ENCODE measurements at places on chromosomes 5 and 9. TPM values are rescaled to one million over a fixed set of nuclear protein-coding genes. Genes with fewer than 3 reads are reported as not detected.

DNA sequence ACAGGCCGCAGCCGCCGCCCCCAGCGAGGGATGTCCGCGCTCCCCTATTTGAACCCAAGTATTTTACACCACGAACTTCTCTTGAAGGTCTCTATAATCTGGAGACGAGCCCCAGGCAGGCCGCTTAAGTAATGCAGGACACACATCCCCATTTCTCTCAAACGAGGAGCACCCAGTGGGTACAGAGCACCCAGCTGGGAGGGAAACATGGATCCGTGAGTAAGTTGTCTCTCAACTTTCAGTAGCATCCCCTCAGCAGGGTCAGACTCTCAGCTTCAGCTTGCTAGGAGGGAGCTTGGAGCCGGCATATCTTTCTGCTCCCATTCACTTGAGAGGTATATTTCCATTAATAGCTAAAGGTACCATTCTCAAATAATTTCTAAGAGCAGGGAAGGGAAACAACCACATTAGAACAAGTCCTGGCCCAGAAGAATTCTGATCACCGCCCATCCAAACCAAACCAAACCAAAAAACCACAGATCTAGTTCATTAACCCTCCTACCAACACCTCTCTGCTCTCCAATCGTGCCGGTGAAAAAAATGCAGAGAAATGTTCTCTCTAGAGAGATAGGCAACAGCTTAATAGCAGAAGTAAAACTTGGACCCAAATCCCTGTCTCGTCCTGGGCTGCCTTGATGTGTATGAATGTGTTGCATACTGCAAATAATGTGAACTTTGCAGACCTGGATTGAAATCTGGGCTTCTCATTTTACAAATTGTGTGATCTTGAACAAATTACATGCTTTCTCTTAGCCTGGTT, 910 bp downstream of the TDRD7 start:
- DNase-seq: no peak

The ADAMTS2 gene
- not detected for total RNA-seq

- DNase-seq: no peak
These were observed 25.1 kb downstream of the CPLX2 start for GRCh38 chr5:175896301-175897040.

- DNase-seq: no peak
These were observed 167.2 kb downstream of the HMHB1 start for GRCh38 chr5:143979044-143979690.

The CARTPT gene
- total RNA-seq: not detected

DNA sequence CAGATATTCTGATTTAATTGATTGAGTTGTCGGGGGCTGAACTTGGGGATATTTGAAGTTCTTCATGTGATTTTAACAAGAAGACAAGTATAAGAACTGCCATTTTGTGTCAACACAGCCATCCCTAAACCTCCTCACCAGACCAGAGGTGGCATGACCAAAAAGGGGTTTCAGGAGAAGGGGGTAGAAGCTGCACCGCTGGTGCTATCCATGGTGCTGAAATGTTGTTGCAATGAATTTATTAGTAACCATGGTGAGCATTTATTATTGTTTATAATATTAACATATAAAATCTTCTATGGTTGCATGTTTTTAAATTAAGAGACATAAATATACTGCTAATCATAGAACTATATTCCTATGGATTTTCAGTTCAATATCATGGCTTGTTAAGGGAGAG, 72.3 kb downstream of the GNA14 start:
- no peak for DNase-seq

The ACOT12 gene
- not detected for total RNA-seq

DNA sequence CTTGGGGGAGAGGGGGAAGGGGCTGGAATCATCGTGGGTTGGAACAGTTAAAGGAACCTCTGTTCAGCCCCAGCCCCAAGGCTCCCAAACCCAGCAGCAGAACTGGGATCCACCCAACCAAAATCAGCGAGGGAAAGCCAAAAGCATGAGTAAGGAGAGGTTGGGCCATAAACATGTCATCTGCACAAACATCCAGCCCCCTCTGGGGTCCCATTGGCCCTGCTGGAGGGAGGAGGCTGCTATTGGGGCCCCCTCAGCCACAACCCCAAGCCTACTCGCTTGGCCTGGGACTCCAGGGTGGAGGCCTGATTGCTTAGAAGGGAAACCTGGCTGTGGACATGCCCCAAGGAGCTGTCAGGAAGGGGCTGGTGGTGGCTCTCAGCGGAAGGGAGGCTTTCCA, 154.9 kb downstream of the FGF18 start:
- no peak for DNase-seq

GRCh38 chr5:32090755-32091128, 83.4 kb downstream of the GOLPH3 start:
- no peak for DNase-seq

GRCh38 chr9:18138656-18139055, 335.3 kb upstream of the ADAMTSL1 start:
- DNase-seq: no peak

GRCh38 chr5:158899211-158899610, 200.5 kb downstream of the EBF1 start:
- DNase-seq: no peak

The FIBCD1 gene
- total RNA-seq: not detected

DNA sequence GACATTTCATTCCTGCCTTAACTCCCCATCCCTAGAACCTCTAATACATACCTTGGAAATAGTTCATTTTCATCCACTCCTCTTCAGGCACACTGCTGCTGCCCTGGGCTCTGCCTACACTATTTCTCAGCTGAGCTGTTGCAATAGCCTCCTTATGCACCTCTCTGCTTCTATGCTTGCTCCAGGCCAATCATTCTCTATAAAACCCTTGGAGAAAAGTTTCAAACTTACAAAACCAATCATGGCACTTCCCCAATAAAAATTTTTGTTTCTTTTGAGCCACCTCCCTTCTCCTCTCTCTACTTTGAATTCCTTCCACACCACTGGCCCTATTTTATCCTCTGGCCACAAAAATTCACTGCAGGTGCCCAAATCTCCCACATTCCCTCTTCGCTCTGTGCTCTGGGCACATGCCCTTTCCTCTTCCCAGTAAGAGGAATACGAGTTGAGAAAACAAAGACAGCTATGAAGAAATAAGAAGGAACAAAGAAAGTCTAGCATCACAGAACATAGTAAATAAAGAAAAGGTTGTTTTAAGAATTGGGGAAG, 301.4 kb downstream of the ELAVL2 start:
- DNase-seq: no peak

The LRRC19 gene
- not detected for total RNA-seq

The SNCAIP gene
- not detected for total RNA-seq

The NR6A1 gene
- not detected for total RNA-seq

DNA sequence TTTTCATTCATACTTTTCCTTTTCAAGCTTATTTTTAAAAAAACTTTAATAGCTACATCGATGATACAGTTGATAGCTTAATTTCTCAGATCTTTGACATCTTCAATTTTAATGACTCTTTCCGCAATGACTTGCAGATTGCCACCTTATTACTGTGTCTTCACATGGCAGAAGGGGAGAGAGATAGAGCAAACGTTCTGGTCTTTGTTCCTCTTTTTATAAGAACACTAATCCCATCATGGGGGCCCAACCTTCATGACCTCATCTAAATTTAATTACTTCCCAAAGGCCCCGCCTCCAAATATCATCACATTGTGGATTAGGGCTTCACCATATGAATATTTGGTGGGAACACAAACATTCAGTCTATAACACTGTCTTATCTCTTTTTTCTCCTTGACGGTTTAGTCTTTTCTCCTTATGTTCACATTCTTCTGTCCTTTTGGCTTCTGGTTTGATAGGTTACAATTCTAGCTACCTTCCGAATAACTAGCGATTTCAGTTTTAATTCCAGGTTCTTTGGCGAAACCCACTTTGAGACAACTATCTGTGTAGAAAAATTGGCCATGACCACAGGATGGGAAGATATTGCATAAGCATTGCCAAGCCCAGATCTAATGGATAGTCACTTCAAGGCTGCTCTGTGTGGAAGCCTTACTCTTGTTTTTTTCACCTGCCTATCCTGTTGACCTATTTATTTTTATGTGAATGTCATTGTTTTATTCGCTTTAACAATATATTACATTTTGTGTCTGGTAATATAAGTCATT, 5.0 kb downstream of the ZNF189 start:
- DNase-seq: no peak

DNA sequence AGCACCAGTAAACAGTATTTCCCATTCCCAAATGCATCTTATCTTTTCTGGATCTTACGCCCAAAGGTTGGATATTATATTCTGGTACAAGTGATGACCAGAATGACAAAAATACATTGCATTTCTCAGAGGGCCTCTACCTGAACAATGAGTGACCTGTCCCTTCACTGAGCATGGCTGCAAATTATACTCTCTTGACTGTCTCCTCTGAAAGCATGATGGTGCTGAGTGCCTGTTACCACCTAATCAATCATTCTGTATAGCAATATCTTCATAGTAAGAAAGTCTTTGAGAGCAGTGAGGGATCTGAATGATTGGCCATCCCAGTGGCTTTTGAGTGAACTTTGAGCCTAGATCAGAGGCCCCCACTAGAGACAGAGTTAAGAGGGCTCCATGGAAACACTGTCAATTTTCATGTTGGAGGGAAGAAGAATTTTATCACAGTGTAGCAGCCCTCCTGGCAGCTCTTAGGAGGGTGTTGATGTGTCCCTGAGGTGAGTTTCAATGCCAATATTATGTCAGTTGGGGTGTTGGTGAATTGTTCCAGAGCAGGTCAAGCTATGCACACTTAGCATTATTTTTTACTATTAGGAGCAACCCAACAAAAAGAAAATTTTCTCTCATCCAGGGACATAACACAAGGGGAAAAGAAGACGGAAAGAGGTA, 171.7 kb downstream of the MARCHF11 start:
- DNase-seq: no peak

- no peak for DNase-seq
These were observed 98.3 kb downstream of the UGCG start for GRCh38 chr9:111994831-111995458.

DNA sequence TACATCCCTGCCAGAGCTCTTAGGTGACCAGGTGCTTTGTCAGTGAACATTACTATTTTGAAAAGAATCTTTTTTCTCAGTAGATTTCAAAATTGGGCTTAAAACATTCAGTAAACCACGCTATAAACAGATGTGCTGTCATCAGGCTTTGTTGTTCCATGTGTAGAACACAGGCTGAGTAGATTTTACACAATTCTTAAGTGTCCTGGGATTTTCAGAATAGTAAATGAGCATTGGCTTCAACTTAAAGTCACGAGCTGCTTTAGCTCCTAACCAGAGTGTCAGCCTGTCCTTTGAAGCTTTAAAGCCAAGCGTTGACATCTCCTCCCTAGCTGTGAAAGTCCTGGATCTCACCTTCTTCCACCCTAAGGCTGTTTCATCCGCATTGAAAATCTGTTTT, 83.6 kb downstream of the CARTPT start:
- no peak for DNase-seq

GRCh38 chr5:163281512-163281911, 155.9 kb upstream of the CCNG1 start:
- DNase-seq: no peak

The TYRP1 gene
- total RNA-seq: not detected

- no peak for DNase-seq
These were observed 70.3 kb upstream of the ASTN2 start for GRCh38 chr9:117485176-117485575.

- no peak for DNase-seq
These were observed 33.0 kb upstream of the CHD1 start for GRCh38 chr5:98961665-98962344.

Measured in CD8-positive, alpha-beta T cell (primary cell).